Smooth muscle cell of bladder (primary cell): ENCODE measurements at places on chromosomes 4 and X. TPM values are rescaled to one million over a fixed set of nuclear protein-coding genes. Genes with fewer than 3 reads are reported as not detected.

Gene SPATA18
- total RNA-seq = 13.9 and 22.6 TPM in 2 replicates

Gene TLR10
- total RNA-seq = not detected in 2 replicates

Gene USP17L24
- total RNA-seq = not detected in 2 replicates

Gene FGF2
- total RNA-seq = 54.5 and 78.5 TPM in 2 replicates

Gene SRP72
- total RNA-seq = 45.5 and 66.0 TPM in 2 replicates

Gene PRDM8
- 2.8 and 2.9 TPM in 2 replicates for total RNA-seq

Gene FAM199X
- total RNA-seq = 12.2 and 12.8 TPM in 2 replicates

Gene SLC49A3
- 2.7 and 4.8 TPM in 2 replicates for total RNA-seq

Gene USP17L26
- total RNA-seq = not detected in 2 replicates

Gene ZNF732
- total RNA-seq = 0.14 and 0.18 TPM in 2 replicates

Gene CENPVL1
- not detected in 2 replicates for total RNA-seq

Gene RBMXL3
- total RNA-seq = not detected in 2 replicates

Gene HERC6
- total RNA-seq = 3.0 and 3.8 TPM in 2 replicates

Gene TEX13B
- not detected in 2 replicates for total RNA-seq

Gene SYTL4
- 4.3 and 5.5 TPM in 2 replicates for total RNA-seq

Gene DOK7
- not detected in 2 replicates for total RNA-seq

Gene RHOH
- total RNA-seq = under 0.01 and 0.09 TPM in 2 replicates

Gene MAGEB10
- not detected in 2 replicates for total RNA-seq

Gene PNMA6F
- not detected in 2 replicates for total RNA-seq

Gene DCLK2
- total RNA-seq = 5.8 and 8.9 TPM in 2 replicates

Gene RNF150
- 0.28 and 1.1 TPM in 2 replicates for total RNA-seq

Gene PRR32
- total RNA-seq = not detected in 2 replicates

Gene RAB41
- not detected in 2 replicates for total RNA-seq

Gene SMR3B
- total RNA-seq = not detected in 2 replicates

Gene SPARCL1
- under 0.01 and 0.18 TPM in 2 replicates for total RNA-seq

Gene EDA
- 0.14 and 0.18 TPM in 2 replicates for total RNA-seq

Gene SORCS2
- total RNA-seq = 1.1 and 3.8 TPM in 2 replicates

Gene CLIC2
- total RNA-seq = 3.7 and 3.9 TPM in 2 replicates

Gene GPR78
- 1.1 and 3.0 TPM in 2 replicates for total RNA-seq

Gene ASMT
- not detected in 2 replicates for total RNA-seq
